ENCODE measurements at places on chromosomes 5 and 9.

DNA sequence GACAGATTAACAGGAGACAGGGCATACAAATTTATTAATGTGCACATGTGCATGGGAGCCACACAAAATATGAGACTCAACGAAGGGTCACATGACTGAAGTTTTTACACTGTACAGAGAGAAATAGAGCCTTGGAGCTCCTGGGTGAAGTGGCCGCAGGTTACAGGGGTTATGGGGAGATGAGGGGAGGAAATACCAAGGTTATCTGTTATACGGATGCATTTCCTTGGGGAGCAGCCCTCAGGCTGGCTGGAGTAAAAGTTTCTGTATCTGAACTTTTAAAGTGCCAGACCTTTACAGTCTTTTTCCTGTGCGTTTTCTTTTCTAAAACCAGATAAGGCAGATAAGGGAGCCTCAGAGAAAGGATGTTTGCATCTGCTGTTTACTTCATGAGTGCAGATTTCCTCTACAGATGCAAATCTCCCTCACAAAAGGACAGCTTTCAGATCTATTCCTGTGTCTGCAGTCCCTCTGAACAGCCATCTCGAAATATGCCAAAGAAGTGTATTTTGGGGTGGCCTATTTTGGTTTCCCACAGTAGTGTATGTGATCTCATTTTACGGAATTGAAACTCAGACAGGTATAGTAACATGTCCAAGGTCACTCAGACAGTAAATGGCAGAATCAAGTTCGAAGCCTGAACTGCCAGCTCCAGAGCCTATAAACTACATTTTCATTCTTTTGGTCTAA lies 139.3 kb upstream of the FBXL17 start:
- no peaks in the 10 kb centered on the region for H3K36me3 ChIP-seq
- H3K27ac ChIP-seq, result no peak overlapping the region
- peaks cover 4% of the 10 kb centered on the region for H3K4me1 ChIP-seq
- H3K4me3 ChIP-seq, result no peak overlapping the region
- no peak for DNase-seq

GRCh38 chr5:186091-187041 lies 4.9 kb upstream of the LRRC14B start:
- no peak for DNase-seq
- no peak overlapping the region for H3K27ac ChIP-seq
- H3K4me1 ChIP-seq, result no peaks in the 10 kb centered on the region
- no peaks in the 10 kb centered on the region for H3K36me3 ChIP-seq
- H3K27me3 ChIP-seq, result no peaks in the 10 kb centered on the region

- H3K27me3 ChIP-seq, result no peaks in the 10 kb centered on the region
- H3K4me3 ChIP-seq, result no peak overlapping the region
- H3K36me3 ChIP-seq, result no peaks in the 10 kb centered on the region
- no peak overlapping the region for H3K27ac ChIP-seq
- peaks cover 6% of the 10 kb centered on the region for H3K4me1 ChIP-seq
These were observed 179.6 kb downstream of the GRIA1 start for GRCh38 chr5:153670101-153670500.

DNA sequence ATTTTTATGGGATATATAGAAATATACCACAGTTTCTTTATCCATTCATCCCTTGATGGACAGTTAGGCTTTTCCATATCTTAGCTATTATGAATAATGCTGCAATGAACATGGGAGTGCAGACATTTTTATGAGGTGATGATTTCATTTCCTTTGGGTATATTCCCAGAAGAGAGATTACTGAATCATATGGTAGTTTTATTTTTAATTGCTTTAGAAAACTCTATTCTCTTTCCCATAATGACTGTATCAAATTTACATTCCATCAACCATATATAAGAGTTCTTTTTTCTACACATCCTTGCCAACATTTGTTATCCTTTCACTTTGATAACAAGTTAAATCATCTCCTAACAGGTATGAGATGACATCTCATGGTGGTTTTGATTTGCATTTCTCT lies 821.6 kb downstream of the TLE1 start:
- no peak for DNase-seq
- no peaks in the 10 kb centered on the region for H3K27me3 ChIP-seq
- H3K27ac ChIP-seq, result no peak overlapping the region
- no peaks in the 10 kb centered on the region for H3K36me3 ChIP-seq
- H3K4me1 ChIP-seq, result no peaks in the 10 kb centered on the region

DNA sequence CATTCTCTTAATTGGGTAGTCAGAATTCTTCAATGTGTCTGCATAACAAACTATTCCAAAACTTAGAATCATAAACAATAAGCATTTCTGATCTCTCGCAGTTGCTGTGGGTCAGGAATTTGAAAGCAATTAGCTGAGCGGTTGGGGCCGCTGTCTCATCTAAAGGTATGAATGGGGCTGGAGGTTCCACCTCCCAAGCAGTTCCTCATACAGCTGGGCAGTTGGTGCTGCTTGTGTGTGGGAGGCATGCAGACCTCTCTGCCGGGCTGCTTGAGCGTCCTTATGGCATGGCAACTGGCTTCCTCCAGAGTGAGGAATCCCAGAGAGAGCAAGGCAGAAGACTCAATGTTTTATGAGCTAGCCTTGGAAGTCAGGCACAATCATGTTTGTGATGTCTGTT lies 30.2 kb upstream of the SEMA4D start:
- H3K4me3 ChIP-seq, result no peak overlapping the region
- H3K4me1 ChIP-seq, result peaks cover 14% of the 10 kb centered on the region
- H3K27me3 ChIP-seq, result no peaks in the 10 kb centered on the region
- no peak overlapping the region for H3K27ac ChIP-seq

DNA sequence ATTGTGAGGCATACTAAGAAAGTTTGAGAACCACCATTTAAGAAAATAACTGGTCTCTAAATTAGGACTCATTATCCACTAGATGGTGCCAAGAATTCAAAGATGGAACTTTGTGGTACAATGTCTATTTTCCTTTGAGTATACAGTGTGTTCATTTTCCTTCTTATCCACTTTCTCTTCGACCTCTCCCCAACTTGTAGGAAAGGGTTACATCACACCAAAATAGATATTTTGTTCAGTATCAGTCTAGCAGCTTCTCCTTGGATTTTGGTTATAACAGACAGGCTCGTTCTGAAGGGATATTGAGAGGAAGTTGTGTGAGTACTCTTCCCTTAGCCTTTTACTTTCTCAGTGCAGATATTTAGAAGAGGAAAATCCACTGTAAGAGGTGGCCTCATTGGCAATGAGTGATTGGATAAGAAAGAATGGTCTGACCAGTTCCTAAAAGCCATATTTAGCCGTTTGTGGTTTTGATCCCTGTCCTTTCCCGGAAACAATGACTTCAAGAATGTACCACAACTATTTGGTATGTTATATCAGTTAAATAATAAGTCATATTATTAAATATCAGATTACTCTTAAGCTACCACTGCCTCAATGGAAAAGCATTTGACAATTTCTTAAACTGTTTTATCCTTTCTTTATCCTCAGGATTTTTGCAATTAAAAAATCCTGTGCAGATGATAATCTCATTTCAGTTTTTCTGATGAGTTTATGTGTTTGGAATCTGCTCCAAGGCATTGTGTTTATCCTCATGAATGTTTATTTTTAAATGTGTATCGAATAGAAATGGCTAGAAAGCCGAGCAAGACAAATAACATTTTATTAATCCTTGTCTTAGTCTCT lies 69.0 kb upstream of the GRAMD2B start:
- no peaks in the 10 kb centered on the region for H3K4me1 ChIP-seq
- no peak for DNase-seq
- H3K27ac ChIP-seq, result peak overlapping the region; percentile 53
- H3K27me3 ChIP-seq, result no peaks in the 10 kb centered on the region

- H3K36me3 ChIP-seq, result no peaks in the 10 kb centered on the region
- DNase-seq, result no peak
- peaks cover 4% of the 10 kb centered on the region for H3K27me3 ChIP-seq
- H3K27ac ChIP-seq, result no peak overlapping the region
- H3K4me3 ChIP-seq, result no peak overlapping the region
- H3K4me1 ChIP-seq, result peaks cover 42% of the 10 kb centered on the region
These were observed 6.6 kb downstream of the FIBCD1 start for GRCh38 chr9:130932255-130933079.

GRCh38 chr9:33187519-33188218 lies 20.5 kb upstream of the B4GALT1 start:
- DNase-seq, result no peak
- no peak overlapping the region for H3K4me3 ChIP-seq
- no peaks in the 10 kb centered on the region for H3K27me3 ChIP-seq
- no peaks in the 10 kb centered on the region for H3K36me3 ChIP-seq
- no peaks in the 10 kb centered on the region for H3K4me1 ChIP-seq

GRCh38 chr9:105751761-105752160 lies 57.4 kb downstream of the TMEM38B start:
- no peaks in the 10 kb centered on the region for H3K36me3 ChIP-seq
- no peaks in the 10 kb centered on the region for H3K27me3 ChIP-seq
- no peaks in the 10 kb centered on the region for H3K4me1 ChIP-seq
- no peak overlapping the region for H3K4me3 ChIP-seq
- H3K27ac ChIP-seq, result no peak overlapping the region
- DNase-seq, result no peak

DNA sequence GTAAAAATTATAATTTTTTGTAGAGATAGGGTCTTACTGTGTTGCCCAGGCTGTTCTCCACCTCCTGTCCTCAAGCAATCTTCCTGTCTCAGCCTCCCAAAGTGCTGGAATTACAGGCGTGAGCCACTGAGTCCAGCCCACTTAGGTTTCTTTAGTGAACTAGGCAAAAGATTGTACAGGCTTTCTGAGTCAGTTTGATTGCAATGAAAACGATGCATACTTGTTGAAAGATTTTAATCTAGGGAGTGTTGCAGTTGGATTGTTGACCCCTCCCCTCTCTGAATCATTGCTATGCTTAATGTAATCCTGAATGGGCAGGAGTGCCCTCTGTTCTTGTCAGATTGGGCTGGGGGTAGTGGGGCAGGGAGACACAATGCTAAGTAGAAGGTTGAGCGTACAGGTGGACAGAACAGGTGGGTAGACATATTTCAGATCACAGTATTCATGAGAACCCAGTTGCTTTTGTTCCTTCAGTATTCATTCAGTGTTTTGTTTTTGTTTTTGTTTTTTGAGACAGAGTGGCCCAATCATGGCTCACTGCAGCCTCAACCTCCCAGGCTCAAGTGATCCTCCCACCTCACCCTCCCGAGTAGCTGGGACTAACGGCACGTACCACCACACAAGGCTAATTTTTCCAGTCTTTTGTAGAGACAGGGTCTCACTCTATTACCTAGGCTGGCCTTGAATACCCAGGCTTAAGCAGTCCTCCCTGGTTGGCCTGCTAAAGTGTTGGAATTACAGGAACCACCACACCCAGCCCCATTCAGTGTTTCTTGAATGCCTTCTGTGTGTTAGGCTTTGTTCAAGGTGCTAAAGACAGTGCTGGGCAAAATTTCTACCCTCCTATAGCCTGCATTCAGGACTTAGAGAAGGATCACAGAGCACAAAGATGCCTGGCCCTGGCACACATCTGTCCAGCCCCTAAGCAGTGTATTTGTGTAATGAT lies 70.1 kb downstream of the KIAA1958 start:
- H3K4me1 ChIP-seq, result peaks cover 10% of the 10 kb centered on the region
- H3K36me3 ChIP-seq, result no peaks in the 10 kb centered on the region
- no peak for DNase-seq
- peak overlapping the region; percentile 22 for H3K27ac ChIP-seq
- H3K27me3 ChIP-seq, result no peaks in the 10 kb centered on the region
